ENCODE measurements at places on chromosomes 7 and 10. TPM values are rescaled to one million over a fixed set of nuclear protein-coding genes. Genes with fewer than 3 reads are reported as not detected.

DNA sequence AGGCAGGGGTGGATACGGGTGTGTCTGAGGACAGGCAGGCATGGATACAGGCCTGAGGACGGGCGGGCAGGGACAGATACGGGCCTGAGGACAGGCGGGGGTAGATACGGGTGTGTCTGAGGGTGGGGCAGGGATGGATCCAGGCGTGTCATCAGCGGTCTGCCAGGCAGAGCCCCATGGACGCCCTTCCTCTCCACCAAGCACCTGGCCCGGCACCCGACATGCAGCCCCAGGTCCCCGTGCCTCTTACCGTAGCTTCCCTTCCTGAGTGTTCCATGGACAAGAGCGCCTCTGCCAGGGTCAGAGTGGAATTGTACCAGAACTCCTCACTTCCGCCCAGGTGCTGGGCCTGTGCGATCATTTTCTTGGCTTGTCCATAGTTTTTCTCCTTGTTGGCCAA, 74.6 kb upstream of the NKX6-2 start:
- DNase-seq: no peak

DNA sequence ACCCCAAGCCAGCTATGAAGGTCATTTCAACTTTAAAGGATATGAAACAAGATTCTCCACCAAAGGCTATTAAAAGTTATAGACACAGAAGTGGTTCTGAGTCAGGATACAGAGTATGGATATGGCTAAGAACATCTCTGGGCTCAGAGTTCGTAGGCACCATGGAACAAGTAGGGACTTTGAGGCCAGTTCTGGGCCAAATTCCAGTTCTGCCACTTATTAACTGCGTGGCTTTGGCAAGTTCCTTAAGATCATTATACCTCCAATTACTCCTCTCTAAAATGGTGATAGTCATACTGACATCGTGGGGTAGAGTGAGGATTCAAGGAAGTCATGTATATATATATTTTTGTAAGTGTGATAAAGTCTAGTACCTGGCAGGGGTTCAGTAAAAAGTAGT, 105.8 kb upstream of the NFE2L3 start:
- DNase-seq: no peak

- DNase-seq: no peak
Observed at GRCh38 chr10:49116509-49117375, 1.4 kb upstream of the VSTM4 start.

GRCh38 chr10:70317272-70317942, 33.6 kb upstream of the NPFFR1 start:
- no peak for DNase-seq

GRCh38 chr10:7572391-7572790, 94.4 kb downstream of the ITIH5 start:
- DNase-seq: no peak

DNA sequence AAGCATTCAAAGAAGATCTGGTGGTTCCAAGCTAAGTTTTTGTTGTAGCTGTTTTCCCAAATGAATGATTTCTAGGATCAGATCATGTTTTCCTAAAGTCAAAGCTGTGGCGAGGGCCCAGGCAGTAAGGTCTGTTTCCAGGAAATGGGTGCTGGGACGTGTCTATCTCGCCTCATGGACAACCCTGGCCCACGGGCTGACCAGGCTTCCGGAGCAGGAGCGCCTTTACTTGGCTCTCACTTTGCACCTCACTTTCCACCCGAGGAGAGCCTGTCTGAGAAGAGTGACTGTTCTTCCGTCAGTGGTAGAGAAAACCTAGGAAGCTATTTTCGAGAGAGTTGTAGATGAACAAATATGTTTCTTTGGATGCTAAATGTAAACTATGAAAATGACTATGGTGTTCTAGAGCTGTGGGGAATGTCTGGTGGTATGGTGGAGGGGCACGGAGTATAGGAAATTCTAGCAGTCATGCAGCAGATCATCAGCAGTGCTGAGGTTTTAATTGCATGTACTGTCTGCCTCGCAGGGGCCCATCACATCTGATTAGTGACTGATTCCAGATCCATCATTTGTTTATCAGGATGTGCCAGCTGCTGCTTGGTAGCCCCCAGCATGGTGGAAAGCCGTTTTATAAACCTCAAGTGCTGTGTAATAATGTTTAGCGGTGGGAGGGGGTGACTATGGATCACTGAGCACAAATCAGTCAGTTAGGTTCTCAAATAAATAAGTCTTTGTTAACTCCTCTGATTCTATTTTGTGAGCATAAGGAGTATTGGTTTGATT, 66.6 kb downstream of the VWC2 start:
- no peak for DNase-seq

GPR85 gene
- 9.1 TPM for total RNA-seq

CCDC3 gene
- total RNA-seq: 3.2 TPM

APBB1IP gene
- not detected for total RNA-seq

MKI67 gene
- total RNA-seq: 54.4 TPM

Measured in LHCN-M2 (cell line).